ENCODE measurements at places on chromosomes 1 and 21.

DNA sequence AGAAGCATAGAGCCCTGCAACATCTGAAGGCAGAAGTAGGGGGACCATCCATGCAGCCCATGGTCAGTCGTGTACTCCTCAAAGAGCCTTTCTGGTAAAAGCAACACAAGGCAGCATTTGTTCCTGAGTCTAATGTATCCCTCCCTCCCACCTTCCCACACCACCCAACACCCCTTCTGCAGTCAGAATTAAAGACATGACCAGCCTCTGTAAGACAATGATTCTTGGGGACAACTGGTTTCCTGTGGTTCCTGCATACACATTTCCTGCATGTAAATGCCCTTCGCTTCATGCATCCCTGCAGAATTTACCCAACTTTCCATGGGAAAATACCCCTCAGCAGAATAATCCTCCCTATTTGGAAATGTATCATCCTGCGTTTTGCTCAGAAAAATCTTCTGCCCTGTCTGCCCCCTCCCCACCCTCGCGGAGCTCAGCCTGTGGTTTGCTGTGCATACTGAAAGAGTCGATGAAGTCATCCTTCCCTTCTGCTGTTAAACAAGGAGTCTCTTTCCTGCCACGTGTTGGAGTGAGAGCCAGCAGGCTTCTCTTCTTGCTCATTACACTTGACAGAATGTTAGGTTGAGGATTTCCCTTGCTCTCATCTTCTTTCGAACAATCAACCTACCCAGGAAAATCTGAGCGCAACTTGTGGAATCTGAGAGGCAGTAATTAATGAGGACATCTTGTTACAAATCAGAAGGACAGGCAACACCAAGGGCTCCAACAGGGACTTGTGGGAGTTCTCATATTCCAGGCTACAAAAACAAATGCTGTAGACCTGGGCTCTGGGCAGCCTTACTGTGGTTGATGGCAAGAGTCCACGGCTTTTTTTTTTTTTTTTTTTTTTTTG lies 4.7 kb downstream of the TNN start:
- DNase-seq = no peak

GRCh38 chr1:101364370-101365120 lies 127.7 kb downstream of the S1PR1 start:
- DNase-seq = no peak

GRCh38 chr1:218383681-218384080 lies 38.5 kb downstream of the TGFB2 start:
- DNase-seq = no peak

DNA sequence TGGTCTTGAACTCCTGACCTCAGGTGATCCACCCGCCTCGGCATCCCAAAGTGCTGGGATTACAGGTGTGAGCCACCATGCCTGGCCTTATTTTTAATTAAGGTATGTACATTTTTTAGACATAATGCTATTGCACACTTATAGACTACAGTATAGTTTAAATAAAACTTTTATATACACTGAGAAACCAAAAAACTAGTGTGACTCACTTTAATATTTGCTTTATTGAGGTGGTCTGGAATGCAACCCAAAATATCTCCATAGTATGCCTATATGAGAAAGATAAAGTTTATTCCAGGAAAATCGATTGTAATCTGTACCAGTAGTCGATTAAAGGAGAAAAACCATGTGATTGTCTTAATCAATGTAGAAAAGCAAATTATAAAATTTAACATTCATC lies 85.5 kb upstream of the ERRFI1 start:
- DNase-seq = no peak

- no peak for DNase-seq
These were observed 35.9 kb upstream of the ATP1B1 start for GRCh38 chr1:169070547-169070946.

Measured in naive thymus-derived CD8-positive, alpha-beta T cell (primary cell).